ENCODE measurements at places on chromosomes 4 and X. TPM values are rescaled to one million over a fixed set of nuclear protein-coding genes. Genes with fewer than 3 reads are reported as not detected.

- DNase-seq: no peak
Observed at GRCh38 chr4:111806331-111806730, 338.9 kb upstream of the FAM241A start.

DNA sequence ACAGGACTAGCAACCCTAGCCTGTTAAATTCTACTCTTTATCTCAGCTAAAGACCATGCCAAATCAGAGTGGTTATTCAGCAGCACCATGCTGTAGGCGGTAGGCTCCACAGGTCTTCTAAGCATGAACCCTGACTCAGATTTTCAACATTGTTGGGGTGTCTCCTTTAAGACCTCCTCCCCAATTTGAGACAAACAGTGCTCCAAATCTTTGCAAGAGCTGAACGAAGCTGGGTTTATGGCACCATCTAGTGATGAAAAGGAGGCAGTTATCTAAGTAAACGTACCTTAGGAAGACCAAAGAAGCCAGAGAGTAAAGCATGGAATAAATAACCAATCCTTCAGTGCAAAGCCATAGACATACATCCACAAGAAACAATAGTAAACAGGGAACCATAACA is 334.5 kb upstream of the SLC7A11 start:
- no peak for DNase-seq

- no peak for DNase-seq
Observed at GRCh38 chr4:69214716-69215115, at the start of gene UGT2B11. TSS of gene UGT2B11 (minus strand) at chr4:69214748. CDS start at chr4:69214722, 26 bp downstream.

DNA sequence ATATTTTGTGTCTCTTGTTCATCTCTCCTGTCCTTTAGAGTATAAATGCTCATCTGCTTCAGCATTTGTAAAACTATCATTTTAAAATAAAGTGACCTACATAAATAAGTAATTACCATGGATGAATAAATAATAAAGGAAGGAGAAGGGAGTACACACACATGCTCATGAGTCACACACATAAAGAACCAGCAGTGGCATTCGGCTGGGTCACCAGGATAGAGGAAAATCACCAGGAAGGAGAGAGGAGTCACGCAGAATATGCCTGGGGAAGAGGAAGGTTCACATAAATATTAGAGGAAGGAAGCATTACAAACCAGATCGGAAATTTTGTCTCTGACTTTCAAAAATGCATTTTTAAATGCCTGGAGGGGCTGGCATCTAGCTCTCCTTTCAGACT is 38.5 kb upstream of the MED14 start:
- DNase-seq: no peak

Gene TMEM192
- 17.8 TPM for total RNA-seq

GRCh38 chr4:8292478-8293107 is 23.0 kb downstream of the HTRA3 start:
- DNase-seq: no peak

DNA sequence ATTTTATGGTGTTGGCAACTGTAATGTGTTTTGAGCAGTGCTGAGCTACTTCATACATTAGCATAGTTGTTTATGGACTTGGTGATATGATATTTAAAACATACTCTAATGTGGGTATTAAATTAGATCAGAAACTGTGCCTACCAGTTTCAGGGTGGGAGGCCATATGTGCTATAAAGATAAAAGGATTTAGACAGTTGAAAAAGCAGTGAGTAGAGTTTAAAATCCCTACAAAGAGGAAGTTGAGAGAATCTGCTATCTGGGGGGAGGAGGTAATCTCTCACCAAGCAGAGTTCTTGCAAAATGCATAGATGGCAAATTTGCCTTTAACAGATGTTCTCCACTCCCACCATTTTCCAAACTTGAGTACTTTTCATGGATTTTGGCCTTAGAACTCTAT is 154.5 kb downstream of the SPOCK3 start:
- DNase-seq: no peak

All from left ventricle myocardium superior (tissue), 1 donor.